ENCODE measurements at places on chromosomes 5 and 9.

GRCh38 chr9:93820667-93821306, 134.4 kb downstream of the BARX1 start:
- DNase-seq, result no peak

DNA sequence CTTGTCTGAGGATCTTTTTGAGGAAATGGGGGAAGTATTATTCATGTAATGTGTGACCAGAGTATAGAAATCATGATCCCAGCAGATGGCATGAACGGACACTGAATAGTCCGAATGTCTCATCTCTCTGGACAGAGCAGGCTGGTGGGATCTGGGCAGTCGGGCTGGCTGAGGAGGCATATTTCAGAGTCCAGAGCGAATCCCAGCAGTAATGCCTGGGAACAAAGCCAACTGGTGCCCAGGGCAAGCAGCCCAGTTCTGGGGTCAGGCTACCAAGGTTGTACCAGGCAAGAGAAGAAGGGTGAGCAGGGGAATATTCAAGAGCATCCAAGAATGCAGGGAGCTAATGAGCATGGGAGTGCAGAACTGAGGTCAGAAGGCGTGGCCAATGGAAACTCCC, 306.4 kb downstream of the ZSWIM6 start:
- no peak for DNase-seq

GRCh38 chr9:37293664-37294524, 128.6 kb upstream of the GRHPR start:
- no peak for DNase-seq

DNA sequence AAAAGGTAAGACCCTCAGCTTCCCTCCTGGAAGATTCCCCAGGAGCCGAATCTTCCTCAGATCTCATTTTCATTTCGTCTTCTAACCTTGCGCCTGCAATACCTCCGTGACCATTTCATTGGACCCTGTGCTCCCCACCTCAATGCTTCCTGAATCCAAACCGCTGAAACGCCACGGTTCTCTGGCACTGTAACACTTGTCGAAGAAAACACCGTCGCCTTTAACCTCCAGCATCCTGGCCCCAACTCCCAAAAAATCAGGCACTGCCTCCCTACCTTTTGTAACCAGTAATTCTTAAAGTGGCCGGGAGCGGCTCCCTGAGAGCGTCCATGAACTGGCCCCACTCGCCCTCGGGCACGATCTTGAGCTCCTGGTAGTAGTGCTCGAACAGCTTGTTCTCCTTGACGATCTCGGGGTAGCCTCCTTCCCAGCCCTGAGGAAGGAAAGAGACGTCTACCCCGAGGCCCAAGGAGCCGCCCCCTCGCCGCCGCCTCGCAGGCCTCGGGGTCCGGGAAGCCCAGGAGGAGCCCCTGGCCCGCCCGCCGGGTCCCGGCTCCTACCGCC, 438 bp downstream of the NSUN2 start:
- DNase-seq, result no peak

Measured in activated naive CD8-positive, alpha-beta T cell treated with anti-CD3 and anti-CD28 coated beads, Interleukin-2, amount 50 U/mL, for 24 hours (primary cell).